ENCODE measurements at places on chromosomes 4 and X. TPM values are rescaled to one million over a fixed set of nuclear protein-coding genes. Genes with fewer than 3 reads are reported as not detected.

Gene MAGEC3
- polyA plus RNA-seq = 0.12 TPM

Gene TMEM156
- 1.7 TPM for polyA plus RNA-seq

- H3K36me3 ChIP-seq = no peaks in the 10 kb centered on the region
- H3K27ac ChIP-seq = no peak overlapping the region
- peak; percentile 28 for DNase-seq
- H3K27me3 ChIP-seq = no peaks in the 10 kb centered on the region
Measured at GRCh38 chr4:133668061-133668851, 519.2 kb downstream of the PCDH10 start.

GRCh38 chr4:120432301-120432860 is 365.7 kb upstream of the MAD2L1 start:
- DNase-seq = no peak
- no peaks in the 10 kb centered on the region for H3K4me1 ChIP-seq
- no peak overlapping the region for H3K27ac ChIP-seq
- H3K4me3 ChIP-seq = no peak overlapping the region

Gene GPR50
- not detected for polyA plus RNA-seq

DNA sequence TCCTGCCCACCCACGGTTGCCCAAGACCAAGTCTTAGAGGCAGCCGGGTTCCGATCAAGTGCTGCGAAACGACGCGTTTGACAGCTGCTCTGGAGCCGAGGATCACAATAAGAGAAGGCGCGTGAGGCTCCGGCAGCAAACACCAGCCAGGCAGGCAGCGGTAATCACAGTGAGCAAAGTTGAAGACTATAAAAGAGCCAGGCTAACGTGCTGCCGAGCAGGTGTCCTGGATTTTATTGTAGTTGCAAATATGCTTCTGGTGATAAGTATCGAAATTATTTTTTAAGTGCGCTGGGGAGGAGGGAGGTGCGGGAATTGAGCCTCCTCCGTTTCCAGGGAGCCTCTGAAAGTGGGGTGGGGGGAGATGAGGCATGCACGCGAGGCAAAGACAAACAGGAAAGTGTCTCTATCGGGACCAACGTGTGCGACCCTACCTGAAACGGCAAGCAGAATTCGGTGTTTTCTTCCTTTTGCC is 590 bp downstream of the GABRA2 start:
- H3K4me3 ChIP-seq = peak overlapping the region; percentile 46
- H3K4me1 ChIP-seq = peaks cover 12% of the 10 kb centered on the region
- peak; percentile 65 for DNase-seq

DNA sequence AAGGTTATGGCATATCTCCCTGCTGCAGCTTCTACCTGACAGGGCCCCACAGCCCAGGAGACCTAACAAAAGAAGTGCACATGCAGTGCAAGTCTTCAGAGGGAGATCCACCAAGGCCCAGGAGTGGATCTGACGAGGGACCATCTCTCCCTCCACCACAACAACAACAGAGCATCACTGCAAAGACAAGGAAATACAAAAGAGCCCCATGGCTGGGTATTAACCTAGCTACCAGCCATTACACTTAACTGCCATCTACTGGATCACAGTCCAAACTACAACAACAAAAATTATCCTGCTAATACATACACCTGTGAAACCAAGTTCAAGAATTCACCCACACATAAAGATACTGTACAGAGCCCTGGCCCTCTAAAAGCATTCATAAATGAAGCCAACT is 280.2 kb upstream of the SLC7A11 start:
- no peak for DNase-seq
- no peak overlapping the region for H3K4me3 ChIP-seq
- H3K27me3 ChIP-seq = no peaks in the 10 kb centered on the region
- H3K27ac ChIP-seq = no peak overlapping the region
- H3K4me1 ChIP-seq = no peaks in the 10 kb centered on the region

Measured in large intestine (tissue), 12 donors.